ENCODE measurements at places on chromosomes 4 and X.

DNA sequence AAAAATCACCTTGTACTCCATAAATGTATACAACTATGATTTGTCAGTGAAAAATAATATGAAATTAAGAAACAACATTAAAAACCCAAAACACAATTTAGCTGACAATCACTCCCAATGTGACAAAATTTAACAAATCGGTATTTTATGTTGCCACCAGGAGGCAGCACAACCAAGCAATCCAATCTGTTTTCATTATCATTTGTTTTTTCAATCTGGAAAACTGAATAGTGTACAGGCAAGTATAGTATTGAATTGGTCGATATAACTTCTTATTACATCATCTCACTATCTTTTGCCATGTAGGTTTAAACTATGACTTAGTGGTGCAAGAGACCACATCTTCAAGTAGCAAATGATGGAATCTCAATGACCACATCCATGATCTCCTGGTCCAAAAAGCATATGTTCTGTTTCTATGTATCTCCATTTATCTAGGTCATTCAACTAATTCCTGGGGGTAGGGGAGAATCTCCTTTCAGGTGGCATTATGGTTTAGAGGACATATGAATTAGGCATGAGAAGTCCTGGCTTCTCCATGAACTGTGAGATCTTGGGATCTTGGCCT is 112.9 kb upstream of the AGA start:
- DNase-seq: peak; percentile 63

DNA sequence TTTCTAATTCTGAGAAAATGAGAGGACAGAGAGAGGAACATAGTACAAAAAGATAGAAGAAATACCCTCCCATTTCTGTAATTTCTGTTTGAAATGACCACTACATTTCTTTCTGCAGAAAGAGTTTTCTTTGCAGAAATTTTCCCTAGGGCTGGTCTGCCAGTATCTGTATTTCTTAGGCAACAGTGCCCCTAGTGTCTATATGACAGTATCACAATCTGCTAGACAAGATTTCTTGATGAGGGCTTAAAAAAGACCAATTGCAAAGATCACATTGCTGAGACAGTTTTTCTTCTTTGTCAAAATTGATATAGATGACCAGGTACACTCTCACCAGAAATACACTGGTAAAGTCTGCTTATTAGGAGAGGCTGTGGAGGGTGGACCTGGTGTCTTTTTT is 81.0 kb upstream of the ZDHHC15 start:
- peak; percentile 19 for DNase-seq

- peak; percentile 3 for DNase-seq
These were observed 56.9 kb downstream of the MAD2L1 start for GRCh38 chr4:120009731-120010130.

GRCh38 chrX:135985157-135985972 is at the start of gene SLC9A6:
Gene SLC9A6, plus strand, starts transcription at chrX:135985435. Its CDS starts 224 bp downstream, at chrX:135985659.
- peak; percentile 82 for DNase-seq

DNA sequence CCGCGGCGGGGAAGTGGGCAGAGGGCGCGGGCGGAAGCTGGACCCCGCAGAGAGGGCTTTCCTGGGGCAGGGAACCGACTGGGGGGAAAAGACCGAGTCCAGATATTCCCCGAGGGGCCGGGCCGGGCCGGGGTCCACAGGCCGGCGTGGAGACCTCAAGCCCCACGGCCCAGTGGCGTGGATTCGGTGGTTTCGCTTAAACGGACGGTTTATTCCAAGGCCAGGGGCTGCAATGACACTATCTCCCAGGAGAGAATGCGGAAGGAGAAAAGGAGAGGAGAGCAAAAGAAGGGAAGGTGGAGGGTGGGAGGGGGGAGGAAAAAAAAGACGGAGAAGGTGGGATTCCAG is 10.8 kb downstream of the ARX start:
- DNase-seq: no peak

GRCh38 chr4:85498068-85498733 is 23.3 kb downstream of the ARHGAP24 start:
- DNase-seq: no peak

GRCh38 chr4:147994076-147994475 is 262.2 kb downstream of the ARHGAP10 start:
- no peak for DNase-seq

DNA sequence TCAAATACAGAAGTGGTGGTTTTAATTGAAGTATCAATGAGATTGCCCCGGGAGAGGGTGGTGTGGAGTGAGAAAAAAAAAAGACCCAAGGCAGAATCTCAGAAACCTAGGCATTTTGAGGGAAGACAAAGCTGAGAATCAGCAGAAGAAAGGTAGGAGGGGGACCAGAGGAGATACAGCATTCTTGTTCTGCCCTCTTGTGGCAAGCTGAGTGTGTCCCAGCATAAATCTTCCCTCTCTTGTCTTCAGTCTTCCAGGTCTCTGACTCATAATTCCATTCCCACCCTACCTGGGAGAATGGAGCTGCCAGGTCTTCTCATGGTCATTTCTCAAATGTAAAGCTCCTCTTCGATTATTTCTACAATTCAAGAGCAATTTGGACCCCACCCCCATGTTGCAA is 32.7 kb upstream of the MAGED1 start:
- DNase-seq: peak; percentile 63

DNA sequence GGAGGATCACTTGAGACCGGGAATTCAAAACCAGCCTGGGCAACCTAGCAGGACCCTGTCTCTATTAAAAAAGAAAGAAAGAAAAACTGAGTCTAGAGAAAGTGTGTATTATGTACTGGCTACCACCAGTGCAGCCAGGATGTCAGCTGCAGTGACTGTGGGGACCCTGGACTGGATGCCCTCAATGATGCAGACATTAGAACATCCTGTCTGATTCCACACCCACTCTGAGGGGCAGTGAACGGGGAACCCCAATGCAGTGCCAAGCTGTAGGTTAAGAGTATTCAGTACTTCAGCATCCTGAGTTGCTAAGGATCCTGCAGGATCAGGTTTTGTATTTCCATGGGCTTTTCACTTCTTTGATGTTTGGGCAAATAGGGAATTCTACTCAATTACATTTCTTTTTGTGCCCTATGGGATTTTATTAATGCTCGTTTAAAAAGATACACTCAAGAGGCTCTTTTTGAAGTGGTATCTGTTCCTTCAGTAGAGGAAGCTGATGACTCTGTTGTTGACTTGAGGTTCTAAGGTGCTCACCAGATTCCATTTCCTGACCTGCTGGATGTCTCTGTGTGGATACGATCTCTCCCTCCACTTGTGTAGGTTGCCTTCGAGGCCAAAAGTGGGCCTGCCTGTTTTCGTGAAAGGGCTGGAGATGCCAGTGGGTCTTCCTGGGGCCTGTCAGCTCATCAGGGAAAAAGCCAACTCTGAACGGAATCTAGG is 85.9 kb upstream of the CLCN4 start:
- DNase-seq: no peak

DNA sequence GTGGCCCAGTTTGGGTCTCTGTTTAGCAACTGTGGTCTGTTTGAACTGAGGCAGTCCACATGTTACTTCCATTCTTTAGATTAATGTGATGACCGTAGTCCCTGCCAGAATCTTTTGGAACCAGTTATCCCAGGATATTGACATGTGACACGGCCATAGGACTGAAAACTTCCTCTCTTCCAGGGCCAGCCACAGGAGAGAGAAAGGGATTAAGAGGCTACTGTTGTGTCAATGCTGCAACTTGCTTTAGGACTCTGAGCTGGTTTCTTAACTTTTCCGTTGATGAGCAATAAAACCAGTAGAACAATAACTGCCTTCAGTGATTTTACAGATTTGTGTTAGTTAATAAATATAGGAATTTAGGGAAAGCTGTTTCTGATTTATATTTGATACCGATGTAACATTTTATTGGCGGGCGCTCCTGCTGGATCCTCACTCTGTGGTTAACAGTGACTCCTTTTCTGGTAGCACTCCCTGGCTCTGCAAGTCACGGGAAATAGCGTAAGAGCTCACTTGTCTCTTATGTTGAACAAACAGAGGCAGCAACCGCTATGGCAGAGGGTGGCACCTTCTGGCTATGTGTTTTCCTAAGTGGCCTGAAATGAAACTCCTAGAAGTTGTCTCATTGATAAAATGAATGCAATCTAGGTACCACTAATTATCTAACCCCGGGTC is 2.5 kb downstream of the TENM3 start:
- DNase-seq: peak; percentile 60

GRCh38 chrX:119516157-119516702 is 48.0 kb downstream of the SLC25A5 start:
- peak; percentile 72 for DNase-seq

DNA sequence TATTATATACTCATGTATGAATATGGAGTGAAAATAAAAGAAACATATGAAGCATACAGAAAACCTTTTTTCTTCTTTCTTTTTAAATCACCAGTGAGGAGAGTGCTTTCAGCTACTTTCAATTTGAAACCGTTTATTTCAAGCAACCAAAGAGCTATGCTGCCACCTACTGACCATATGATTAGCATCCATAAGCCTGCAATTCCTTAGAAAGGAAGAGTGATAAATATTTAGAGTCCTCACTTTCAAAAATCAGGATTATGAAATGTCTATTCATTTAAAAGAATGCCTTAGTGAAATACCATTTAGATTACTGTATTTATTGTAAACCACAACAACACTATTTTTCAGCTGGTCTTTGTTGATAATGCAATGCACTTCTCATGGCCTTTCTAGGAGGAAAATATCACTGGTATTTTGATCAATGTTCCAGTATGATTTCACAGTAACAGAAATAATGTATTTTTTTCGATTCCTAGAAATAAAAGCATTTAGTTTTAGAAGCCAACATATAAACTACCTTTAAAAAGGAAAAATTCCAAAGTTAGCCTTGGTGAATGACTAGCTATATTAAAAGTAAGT is 667.6 kb downstream of the PCDH18 start:
- peak; percentile 83 for DNase-seq

DNA sequence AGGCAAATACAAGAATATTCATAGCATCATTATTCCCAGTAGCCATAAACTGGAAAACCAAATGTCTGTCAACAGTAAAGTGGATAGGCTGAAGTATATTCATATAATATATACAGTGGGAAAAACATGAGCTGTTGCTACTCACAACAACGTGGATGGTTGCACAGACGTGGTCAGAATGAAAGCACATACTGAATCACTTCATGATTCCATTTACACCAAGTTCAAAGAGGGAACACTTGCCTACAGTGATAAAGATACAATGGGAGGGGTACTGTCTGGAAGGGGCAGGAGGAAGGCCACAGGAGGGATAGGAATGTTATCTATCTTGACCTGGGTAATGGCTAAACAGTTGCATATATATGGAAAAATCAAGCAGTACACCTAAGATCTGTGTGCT is 25.3 kb downstream of the APBB2 start:
- DNase-seq: no peak

GRCh38 chrX:1792636-1793035 is 177.8 kb downstream of the ASMT start:
- no peak for DNase-seq

DNA sequence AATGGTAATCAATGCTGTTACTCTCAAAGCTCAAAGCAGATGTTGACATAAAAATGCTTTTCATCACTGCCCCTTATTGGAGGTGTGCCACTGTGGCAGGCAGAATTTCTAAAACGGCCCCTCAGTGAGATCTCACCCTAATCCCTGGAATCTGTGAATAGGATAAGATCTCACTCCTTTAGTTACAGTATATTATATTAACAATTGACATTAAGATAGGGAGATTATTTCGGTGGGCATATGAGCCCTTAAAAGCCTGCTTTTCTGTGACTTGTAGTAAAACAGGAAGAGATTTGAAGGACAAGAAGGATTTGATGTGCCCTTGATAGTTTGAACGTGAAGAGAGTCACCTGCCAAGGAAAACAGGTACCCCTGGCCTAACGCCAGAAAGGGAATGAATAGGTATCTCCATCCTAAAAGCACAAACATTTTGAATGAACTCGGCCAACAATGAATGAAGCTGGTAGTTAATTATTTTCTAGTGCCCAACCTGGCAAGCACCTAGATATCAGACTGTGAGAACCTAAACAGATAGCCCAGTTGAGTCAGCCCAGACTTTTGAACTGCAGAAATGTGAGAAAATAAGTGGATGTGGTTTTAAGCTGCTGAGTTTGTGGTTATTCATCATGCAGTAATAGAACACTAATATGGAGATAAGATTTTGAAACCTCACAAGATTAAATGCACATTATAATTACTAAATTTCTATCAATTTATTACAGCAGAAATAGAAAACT is 881.6 kb downstream of the PCDH18 start:
- peak; percentile 16 for DNase-seq

- DNase-seq: no peak
These were observed 126.6 kb downstream of the SH3RF1 start for GRCh38 chr4:169144061-169144600.

DNA sequence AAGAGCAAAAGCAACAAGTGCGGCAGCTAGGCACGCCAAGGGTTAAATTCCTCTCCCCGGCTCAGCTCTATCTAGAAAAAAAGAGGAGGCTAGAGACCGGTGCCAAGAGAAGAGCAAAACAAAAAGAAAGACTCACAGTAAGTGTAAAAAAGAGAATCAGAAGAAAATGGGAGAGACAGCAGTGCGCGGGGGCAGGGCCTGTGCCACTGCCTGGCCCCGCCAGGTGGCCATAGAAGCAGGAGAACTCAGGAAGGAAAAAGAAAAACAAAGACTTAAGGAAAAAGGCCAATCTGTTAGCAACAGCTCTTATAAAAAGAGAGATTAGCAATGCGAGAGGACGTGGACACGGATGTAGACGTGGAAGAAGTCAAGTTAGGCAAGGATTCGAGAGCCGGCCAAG is 3.2 kb downstream of the ACOX3 start:
- peak; percentile 59 for DNase-seq

- DNase-seq: no peak
These were observed 75.0 kb downstream of the FAT4 start for GRCh38 chr4:125389713-125390112.

GRCh38 chrX:151680805-151681204 is 14.5 kb upstream of the PRRG3 start:
- peak; percentile 60 for DNase-seq

DNA sequence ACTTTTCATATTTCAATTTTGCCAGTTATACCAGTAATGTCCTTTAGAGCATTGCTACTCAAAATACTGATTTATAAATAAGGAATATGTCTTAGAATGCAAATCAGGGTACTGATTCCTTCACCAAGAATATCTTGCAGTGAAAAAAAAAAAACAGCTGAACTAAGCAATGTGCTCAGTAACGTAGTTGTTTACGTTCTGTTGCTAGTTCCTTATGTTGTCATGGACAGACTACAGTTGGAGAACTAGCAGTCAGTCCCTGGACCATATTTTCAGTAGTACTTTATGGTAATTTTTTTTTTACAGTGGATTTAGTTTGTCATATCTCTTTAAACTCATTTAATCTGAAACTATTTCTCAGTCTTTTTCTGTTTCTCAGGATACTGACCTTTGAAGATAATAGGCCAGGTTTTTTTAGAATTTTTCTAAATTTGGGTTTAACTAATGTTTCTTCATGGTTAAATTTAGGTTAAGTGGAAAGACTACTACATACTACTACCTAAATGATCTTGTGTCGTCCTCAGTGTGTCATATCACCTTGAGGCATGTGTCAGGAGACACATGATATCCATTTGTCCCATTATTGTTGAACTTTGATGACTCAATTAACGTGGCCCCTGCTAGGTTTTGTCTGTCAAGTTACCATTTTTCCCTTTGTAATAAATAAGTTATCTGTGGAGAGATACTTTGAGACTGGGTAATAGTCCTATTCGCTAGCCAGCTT is 21.0 kb downstream of the SMARCAD1 start:
- no peak for DNase-seq
